Fibroblast of the conjunctiva (primary cell): ENCODE measurements at places on chromosomes 3 and 15.

- no peak for DNase-seq
These were observed 23.5 kb downstream of the CHP1 start for GRCh38 chr15:41254560-41254959.

DNA sequence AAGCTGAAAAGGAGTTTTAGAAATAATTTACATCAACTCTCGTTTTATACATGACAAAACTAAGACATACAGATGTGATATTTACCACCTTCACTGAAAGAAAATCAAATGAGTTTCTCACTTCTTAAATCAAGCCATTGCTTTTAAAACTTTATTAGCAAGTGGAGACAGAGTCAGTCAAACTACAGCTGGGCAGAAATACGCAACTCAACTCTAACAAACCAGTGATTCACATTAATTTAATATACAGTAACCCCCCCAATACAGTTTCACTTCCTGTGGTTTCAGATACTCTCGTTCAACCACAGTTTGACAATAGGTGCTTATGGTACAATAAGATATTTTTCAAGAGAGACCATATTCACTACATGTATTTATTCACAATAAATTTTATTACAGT is 477.1 kb downstream of the MAGI1 start:
- DNase-seq, result no peak

GRCh38 chr3:111968319-111969054 is 10.3 kb upstream of the ABHD10 start:
- no peak for DNase-seq

- no peak for DNase-seq
These were observed 26.6 kb downstream of the MIX23 start for GRCh38 chr3:122356402-122356801.

- DNase-seq, result no peak
These were observed 47.8 kb downstream of the LRRK1 start for GRCh38 chr15:100966997-100967396.

DNA sequence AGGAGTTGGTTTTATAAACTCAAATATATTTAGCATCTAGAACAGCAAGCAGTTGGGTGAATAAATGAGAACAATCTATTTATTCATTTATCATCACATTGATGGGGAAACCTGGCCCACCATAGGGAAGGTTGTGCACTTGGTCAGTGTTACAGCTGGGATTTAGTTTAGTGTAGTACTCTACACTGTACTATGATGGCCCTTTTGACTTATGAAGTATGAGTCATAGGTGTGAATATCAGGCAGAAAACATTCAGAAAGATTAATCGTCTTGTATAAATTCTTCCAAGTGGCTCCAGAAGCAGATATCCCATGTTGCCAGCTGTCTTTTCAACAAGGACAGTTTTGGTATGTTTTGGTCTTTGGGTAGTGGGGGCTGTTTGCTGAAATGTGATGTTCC is 38.0 kb downstream of the BBS4 start:
- no peak for DNase-seq

- no peak for DNase-seq
These were observed 29.3 kb downstream of the LRRC2 start for GRCh38 chr3:46536758-46537157.

GRCh38 chr3:4856136-4856535 is 123.1 kb upstream of the BHLHE40 start:
- no peak for DNase-seq

GRCh38 chr3:64355401-64355807 is 130.1 kb upstream of the PRICKLE2 start:
- DNase-seq, result no peak

- DNase-seq, result no peak
These were observed 26.7 kb downstream of the PIK3CA start for GRCh38 chr3:179174898-179175297.

- DNase-seq, result no peak
These were observed 49.1 kb downstream of the RSRC1 start for GRCh38 chr3:158158969-158159368.

GRCh38 chr15:42691308-42691707 is 45.6 kb downstream of the CDAN1 start:
- no peak for DNase-seq

DNA sequence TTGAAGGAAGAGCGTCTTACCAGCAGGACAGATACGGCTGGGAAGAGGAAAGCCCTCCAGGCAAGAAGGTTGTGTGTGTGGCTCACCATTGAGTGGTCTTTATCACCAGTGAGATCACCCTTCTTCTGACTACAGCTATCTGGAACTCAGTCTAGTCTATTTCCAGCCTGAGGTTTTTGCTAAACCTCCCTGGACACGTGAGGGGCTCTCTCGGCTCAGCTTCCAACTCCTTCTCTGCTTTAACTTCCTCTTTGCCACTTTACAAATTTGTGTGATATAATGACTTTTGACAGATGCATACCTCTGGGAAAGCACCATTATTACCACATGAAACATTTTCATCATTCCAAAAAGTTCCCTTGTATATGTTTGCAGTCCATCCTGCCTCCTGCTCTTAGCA is 15.3 kb upstream of the ROPN1 start:
- DNase-seq, result no peak

DNA sequence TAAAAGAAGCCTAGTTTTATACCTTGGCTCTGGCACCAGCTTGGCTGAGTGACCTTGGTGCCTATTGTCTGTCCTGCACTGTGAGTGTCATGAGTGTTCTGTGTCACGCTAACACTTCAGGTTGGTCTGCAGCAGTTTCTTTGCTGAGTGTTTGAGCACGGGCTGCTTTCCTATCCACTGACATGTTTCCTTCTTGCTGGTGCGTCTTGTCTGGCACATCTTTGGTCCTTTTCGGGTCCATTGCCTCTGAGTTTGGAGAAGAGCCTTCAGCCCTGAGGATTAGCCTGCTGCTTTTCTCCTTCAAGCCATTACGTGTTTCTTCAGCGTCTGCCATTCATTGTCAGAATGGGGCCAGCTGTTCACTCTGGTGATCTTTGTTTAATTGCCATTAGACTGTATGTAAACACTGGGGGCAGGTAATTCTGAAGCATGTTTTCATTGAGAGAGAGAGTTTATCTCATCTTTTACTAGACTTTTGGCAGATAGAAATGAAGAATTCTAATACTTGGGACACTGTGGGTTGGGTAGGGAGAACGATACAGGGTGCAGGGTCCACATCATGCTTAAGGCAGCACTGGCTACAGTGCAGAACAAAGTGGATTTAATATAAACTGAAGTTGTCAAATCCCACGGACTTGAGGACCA is 55.5 kb downstream of the LRRC28 start:
- DNase-seq, result no peak

GRCh38 chr15:25171111-25171811 is 216.5 kb downstream of the SNRPN start:
- DNase-seq, result no peak

DNA sequence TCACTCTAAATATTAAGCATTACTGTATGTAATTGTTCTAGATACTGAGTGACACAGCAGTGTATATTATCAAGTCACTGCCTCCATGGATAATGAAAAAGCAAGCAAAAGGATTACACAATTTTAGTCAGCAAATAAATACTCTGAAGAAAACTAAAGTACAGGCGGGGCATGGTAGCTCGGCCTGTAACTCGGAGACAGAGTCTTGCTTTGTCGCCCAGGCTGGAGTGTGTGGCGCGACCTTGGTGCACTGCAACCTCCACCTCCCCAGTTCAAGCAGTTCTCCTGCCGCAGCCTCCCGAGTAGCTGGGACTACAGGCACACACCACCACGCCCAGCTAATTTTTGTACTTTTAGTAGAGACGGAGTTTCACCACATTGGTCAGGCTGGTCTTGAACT is 32.7 kb downstream of the RBM6 start:
- DNase-seq, result no peak

DNA sequence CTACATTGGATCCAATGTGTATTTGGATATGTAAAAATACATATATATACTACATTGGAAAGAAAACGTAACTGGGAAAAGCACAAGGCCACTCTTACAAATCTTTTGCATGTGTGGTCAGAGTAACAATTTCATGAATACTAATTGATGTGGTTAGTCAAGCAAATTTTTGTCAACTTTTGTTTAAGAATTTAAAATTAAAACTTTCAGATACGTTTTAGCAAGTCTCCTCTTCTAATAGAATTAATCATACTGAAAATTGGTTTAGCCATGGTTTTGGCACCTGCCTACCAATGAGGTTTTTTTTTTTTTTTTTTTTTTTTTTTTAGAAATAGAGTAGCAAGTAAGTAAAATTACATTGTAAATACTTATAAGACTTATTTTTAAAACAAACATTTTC is 153.0 kb upstream of the CGNL1 start:
- DNase-seq, result no peak

- DNase-seq, result no peak
These were observed 516.6 kb downstream of the EPHB1 start for GRCh38 chr3:135311699-135312098.

GRCh38 chr3:141603473-141604035 is 116.7 kb downstream of the RASA2 start:
- no peak for DNase-seq

- no peak for DNase-seq
These were observed 117.9 kb upstream of the SMAD3 start for GRCh38 chr15:66947471-66947870.

DNA sequence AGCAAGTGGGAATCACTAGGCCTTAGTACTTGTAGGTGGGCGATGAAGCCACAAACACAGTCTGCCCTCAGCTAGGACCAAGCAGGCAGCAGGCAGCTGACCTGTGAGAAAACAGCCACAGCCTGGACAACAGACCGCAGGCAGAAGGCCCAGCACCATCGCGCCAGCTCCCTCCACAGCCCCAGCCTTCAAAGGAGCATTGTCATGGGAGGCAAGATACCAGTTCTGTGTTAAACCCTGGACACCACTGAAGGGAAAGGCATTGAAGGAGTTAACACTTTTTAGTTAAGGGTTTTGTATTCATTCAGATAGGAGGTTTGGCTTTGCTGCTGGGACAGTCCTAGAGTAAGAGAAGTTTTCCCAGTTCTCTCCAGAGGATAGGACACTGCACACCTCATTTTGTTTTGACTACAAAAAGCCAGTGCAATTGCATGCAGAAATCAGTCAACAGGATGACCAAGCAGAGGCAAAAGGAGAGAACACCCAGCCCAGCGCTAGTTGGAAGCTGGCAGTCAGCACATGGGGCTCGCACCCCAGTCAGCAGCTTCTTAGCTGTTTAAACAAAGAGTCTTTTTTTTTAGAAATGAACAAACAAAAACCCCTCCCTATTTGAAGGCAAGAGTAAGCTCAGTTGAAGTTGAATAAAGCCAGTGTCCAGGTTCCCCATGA is 286.1 kb upstream of the TPM1 start:
- DNase-seq, result no peak

DNA sequence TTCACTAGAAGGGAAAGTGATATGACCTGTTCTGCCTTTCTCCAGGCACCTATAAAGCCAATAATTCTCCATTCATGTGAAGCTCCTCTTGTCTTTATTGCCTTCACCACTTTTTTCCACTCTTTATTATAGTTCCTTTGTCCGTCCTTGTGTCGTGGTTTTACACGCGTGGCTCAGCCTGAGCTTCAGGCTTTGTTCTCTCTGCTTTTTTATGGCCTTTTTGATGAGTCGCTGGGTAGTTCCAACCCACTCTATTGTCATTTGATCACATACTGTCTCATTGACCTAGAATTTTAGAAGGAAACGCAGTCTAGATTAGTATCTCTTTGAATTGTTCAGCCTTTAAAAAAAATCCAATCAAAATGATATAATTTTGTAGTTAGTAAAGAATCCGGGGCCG is 403.2 kb downstream of the PTPRG start:
- no peak for DNase-seq

- no peak for DNase-seq
These were observed 5.6 kb upstream of the RPL14 start for GRCh38 chr3:40451551-40451950.

GRCh38 chr3:108569336-108569735 is 19.9 kb downstream of the CIP2A start:
- no peak for DNase-seq
